ENCODE measurements at places on chromosomes 3 and 15.

GRCh38 chr3:140972833-140973232, 31.2 kb downstream of the SLC25A36 start:
- DNase-seq = no peak

GRCh38 chr3:17765819-17766472, 23.5 kb upstream of the TBC1D5 start:
- DNase-seq = no peak

DNA sequence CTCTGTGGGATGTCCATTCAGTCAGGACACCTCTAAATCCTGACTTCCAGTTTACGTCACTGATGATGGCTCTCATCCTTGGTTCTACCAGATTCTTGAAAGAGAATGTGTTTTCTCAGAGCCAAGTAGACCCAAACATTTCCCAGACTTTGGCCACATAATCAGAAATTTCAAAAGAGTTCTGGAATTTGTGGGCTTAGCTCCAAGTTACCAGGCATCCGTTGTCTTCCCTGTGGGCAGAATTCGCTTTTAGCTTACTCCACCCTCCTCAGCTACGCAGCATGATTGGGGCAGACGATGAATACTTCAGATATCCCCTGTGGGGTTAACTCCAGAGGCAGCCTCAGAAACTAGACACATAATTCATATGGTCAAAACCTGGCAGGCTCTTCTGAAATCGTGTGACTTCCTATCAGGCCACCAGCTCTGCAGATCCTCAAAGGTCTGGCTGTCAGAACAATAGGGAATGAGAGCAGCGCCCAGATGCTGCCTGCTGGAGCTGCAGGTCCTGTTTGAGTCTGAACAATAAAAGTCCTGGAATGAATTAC, 30.6 kb downstream of the CRTC3 start:
- DNase-seq = peak; percentile 36

DNA sequence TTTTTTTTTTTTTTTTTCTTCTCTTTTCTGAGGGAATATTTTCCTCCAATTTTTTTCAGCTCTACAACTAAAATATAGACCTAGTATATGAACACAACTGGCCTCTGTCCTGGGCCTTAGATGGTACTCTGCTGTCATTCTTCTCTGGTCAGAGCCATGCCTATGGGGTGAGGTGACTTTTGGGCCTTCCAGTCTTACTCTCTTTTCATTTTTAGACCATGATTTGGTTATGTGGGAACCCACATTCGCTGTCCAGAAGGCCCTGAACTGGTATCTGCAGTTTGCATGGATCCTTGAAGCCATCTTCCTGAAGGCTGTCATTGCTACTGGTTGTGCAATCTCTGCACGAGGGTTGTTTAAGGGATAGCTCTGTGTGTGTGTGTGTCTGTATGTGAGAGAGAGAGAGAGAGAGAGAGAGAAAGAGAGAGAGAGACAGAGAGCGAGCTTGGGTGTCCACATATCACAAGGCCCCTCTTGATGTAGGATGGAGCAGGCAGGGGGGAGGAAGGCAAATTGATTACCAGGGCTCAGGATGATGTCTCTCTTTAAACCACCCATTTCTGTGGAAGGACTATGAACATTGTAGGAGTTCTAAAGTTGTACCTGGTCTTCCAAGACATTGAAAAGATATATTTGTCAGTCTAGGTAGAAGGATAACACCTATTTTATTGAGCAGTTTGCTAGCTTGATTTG, 6.9 kb downstream of the TGFBR2 start:
- no peak for DNase-seq

- no peak for DNase-seq
Measured at GRCh38 chr3:126266291-126266840, 86.0 kb upstream of the ALDH1L1 start.

DNA sequence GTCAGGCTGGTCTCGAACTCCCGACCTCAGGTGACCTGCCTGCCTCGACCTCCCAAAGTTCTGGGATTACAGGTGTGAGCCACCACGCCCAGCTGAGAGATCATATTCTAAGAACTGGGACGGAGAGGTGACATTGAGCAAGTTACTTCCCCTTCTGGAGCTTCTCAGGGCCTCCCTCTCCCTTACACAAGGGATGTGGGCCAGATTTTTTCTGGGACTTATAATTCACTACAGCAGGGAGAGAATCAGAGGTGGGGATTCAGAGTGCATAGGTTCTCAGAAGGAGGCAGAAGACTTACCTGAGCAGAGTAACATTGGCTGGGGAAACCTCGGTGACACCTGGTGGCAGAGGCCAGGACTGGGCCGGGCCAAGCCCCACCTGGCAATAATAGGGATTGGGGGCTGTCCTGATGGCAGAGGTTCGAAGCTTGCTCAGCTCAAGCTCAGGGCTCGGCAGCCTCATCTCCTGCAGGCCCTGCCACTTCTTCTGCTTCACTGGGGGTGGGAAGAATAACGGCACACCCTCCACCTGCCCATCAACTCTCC, 6.8 kb downstream of the LTK start:
- no peak for DNase-seq

GRCh38 chr3:155983834-155984474, 113.5 kb downstream of the GMPS start:
- no peak for DNase-seq

- DNase-seq = no peak
Measured at GRCh38 chr3:8619548-8619947, 25.1 kb downstream of the SSUH2 start.

- DNase-seq = no peak
Measured at GRCh38 chr15:60620708-60621107, 141.8 kb upstream of the ICE2 start.

DNA sequence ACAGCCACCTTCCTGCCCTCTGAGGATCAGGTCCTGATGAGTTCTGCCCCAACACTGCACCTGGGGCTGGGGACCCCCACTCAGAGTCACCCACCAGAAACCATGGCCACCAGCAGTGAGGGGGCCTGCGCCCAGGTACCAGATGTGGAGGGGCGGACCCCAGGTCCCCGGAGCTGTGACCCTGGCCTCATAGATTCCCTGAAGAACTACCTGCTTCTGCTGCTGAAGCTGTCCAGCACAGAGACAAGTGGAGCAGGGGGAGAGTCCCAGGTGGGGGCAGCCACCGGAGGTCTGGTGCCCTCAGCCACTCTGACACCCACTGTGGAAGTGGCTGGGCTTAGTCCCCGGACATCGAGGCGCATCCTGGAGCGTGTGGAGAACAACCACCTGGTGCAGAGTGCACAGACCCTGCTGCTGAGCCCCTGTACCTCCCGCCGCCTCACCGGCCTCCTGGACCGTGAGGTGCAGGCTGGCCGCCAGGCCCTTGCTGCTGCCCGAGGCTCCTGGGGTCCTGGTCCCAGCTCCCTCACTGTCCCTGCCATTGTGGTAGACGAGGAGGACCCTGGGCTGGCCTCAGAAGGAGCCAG, 27.0 kb upstream of the SLC28A1 start:
- no peak for DNase-seq

GRCh38 chr3:9397906-9398699, 688 bp downstream of the SETD5 start:
- no peak for DNase-seq

DNA sequence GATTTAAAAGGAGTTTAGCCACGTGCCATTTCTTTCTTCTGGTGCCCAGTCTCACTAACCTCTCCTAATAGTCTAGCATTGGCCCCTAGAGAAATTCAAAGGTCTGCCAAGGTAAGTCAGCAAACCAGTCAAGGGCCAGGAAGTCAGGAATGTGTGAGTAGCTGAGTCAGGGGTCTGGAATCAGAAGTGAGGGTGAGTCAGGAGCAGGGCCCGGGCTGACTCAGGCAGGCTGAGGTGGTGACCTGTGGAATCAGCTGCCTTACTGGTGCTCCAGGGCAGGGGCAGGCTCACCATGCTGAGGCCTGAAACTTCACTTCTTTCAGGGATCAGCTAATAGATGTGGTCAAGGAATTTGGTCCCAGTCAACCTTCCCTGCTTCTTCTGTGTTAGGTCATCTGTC, 105.8 kb upstream of the MYZAP start:
- DNase-seq = peak; percentile 80

DNA sequence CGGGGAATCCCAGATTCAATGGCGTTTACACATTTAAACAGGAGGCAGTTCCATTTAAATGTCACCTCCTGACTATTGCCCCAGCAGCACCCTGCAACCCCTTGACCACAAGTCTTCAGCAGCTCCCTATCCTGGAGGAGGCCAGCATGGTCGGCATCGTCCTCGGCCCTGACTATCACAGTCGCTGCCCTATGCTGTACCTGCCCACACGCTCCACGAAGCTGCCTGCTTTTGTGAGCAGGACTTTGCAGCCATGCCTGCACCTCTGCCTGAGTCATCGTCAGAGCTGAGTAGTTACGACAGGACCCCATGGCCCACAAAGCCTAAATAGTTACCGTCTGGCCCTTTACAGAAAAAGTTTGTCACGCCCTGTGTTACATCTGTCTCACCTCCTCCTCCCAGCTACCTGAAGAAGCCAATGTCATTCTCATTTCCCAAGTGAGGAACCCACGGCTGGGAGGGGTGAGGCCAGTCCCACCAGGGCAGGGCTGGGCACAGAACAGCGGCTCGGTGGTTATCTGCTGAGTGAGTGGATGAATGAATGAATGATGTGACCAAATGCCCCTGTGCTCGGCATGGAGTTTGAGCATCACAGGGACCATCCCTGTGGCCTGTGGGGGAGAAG, 47.8 kb upstream of the IQSEC1 start:
- no peak for DNase-seq

DNA sequence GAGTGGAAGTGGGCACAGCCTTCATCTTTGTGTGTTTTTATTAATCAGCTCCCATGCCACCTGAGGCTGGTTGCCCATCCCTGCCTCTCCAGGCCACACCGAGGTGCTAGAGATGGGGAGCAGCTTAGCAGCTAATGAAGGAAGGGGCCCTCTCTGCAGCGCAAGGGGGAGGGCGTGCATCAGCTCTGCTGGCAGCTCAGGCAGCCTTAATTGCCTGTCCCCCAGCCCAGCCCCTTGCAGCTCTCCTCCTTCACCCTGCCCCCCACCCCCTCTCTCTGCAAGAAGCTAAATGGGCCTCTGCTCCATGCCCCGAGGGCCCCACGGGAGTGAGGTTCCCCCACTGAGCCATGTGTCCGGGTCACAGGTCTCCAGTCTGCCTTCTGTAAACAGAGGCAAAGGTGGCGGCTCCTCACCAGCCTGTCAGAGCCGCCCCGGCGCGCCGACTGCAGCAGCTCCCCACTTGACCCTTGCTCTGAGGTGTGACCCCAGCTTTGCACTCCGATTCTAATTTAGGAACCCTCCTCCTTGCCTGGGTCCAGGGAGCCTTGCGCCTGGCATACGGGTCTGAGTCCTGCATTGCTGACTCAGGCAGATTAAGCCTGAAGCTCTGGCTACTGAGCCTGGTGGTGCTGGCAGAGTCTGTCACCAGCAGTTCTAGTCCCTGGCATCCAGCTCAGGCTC, 27.9 kb upstream of the NTRK3 start:
- no peak for DNase-seq

DNA sequence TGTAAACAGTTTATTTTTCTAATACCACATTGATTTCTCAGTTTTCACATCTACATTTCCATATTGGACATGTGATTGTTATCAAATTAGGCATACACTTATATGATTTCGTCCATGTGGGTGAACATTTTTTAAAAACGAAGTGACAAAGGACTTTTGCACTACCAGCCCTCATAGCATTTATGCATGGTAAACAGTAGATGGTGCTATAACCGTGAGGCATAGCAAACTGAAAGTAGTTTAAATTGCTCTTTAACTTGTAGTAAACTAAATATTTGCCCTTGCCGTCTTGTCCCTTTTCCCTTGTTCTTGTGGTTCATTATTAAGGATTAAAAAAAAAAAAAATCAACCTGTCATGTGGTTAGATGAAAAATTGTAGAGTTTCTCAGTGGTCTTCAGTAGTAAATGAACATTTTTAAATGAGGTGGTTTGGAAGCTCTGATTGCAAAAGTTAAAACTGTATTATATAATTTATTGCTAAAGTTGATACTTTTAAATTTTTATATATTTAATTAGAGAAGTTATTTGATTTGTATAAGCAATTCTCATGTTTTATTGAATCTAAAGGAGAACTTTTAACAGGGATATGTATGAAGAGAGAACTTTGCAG, 24.0 kb downstream of the STX19 start:
- DNase-seq = no peak

GRCh38 chr3:105960381-105960780, 91.6 kb upstream of the CBLB start:
- DNase-seq = no peak

DNA sequence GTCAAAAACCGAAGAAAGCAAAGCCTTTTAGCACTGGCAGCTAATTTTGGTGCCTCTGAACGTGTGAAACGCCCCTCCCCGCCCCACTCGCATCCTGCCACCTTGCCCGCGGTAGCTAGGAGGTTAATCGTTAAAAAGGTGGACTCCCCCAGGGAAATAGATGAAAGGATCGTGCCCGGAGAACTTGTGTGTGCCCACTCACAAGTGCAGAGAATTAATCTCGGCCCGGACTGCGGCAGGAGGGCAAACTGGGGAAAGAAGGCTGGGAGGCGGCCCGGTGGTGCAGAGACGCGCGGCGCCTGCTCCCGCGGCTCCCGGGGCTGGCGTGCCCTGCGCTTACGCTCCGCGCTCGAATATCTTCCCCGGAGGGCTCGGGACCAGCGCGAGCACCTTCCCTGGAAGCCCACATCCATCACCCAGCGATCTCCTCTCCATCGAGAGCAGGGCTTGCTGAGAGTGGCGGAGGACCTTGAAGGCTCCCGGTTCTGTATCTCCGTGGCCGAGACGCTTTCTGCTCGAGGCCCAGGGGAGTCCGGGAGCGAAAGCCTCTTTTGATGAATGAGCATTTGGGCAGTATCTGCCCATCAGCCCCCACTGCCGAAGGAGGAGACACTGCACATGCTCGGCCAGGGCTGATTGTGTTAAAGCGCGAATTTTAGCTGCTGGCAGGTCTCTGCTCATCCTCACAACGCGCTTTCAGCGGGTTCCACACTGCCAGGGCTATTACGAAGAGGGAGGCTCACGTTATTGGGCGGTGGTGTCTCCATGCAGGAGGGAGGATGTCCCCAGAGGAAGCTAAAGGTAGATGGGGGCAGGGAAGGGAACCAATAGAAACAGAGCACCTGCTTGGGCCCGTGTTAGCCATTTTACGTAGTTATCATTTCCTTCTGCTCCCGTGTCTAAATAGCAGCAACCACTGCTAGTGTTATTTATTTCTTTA, 1.3 kb upstream of the SPTSSB start:
- DNase-seq = no peak

DNA sequence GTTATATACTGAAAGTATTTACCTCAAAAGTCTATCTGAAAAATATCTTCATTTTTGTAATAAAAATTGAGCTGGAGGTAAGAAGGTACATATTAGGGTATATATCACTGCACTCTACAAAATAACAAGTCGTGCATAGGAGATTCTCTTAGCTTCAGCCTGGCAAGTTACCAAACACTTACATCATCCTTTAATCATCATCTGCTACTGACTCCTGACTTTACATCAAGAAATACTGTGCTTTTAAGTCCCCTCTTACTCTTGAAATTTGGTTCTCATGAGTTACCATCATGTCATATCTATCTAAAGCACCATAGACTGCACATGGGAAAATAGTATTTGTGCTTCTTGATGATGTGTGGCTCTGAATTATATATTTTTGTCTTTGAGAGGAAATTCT, 50.8 kb downstream of the LYSMD4 start:
- DNase-seq = no peak

- DNase-seq = no peak
Measured at GRCh38 chr3:88668180-88668579, 439.2 kb upstream of the EPHA3 start.

All from T1000 (cell line).